ENCODE measurements at places on chromosomes 2 and 18. TPM values are rescaled to one million over a fixed set of nuclear protein-coding genes. Genes with fewer than 3 reads are reported as not detected.

Gene SPHKAP
- not detected for polyA plus RNA-seq

Gene KCTD18
- polyA plus RNA-seq: 14.0 TPM

Gene DOCK10
- 26.0 TPM for polyA plus RNA-seq

Gene SAP130
- 17.9 TPM for polyA plus RNA-seq

Gene CRACDL
- polyA plus RNA-seq: 1.3 TPM

Gene CNDP1
- polyA plus RNA-seq: not detected

Gene LINC00305
- not detected for polyA plus RNA-seq

Gene TOGARAM2
- polyA plus RNA-seq: 0.46 TPM

Gene TGFA
- polyA plus RNA-seq: 0.46 TPM

Gene OTX1
- not detected for polyA plus RNA-seq

Gene C2orf15
- 4.9 TPM for polyA plus RNA-seq

Gene NETO1
- not detected for polyA plus RNA-seq

Gene DSG4
- not detected for polyA plus RNA-seq

DNA sequence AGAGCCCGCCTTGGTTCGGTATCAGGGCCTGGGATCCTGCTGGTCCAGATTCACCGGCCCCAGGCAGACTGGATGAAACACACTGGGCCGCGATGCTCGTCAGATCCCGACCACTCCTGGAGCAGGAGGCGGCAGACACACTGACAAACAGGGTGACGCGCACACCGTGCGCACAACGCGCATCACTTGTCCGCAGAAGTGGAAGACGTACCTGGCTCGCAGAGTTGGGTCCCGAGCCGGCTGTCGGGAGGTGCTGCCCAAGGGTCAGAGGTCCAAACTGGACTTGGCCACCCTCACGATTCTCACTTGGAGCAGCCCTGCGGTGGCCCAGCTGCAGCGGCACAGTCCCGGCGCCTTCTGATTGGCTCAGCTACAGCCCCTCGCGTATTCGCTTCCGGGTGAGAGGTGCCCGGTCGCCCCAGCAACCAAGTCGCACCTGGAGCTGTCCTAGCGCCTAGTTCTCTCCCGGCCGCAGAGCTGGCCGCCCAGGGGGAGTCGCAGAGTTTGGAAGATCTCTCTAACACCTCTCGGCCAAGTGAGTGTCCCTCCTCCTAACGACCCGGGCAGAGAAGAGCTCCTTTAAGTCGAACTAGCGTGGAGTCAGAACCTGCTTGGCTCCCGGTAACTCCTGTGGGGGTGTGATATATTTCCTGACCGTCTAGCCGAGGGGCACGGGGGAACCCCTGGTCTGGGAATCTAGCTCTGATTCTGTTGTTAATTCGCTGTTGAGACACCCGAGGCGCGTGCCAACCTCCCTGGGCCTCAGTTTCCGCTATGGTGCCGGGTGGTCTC, at the start of the genes DHX57 and MORN2:
Gene DHX57 (minus strand): TSS at position 359 of the 792 bp plus-strand sequence. CDS start 7,529 bp downstream, outside the sequence.
Gene MORN2 (plus strand): TSS at position 401 of the 792 bp plus-strand sequence.
- peak; percentile 77 for DNase-seq

DNA sequence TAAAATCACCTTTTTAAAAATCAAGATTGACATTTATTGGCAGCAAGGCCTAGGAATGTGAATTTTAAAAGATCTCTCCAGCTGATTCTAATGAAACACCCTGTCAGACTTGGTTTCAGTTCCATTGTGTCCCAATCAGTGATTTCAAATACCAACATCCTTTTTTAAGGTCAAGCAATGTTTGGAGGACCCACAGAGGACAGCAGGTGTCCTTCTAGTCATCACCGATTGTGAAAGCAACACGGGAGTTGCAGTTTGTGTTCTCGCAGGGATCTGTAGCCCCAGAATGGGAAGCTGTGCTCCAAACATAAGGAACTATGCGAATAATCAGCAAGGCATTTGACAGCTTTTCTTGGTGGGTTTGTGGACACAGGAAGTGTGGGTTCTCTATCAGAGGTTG, 4.5 kb upstream of the KIDINS220 start:
- no peak for DNase-seq

GRCh38 chr18:2222270-2223185, 348.8 kb downstream of the METTL4 start:
- DNase-seq: no peak

DNA sequence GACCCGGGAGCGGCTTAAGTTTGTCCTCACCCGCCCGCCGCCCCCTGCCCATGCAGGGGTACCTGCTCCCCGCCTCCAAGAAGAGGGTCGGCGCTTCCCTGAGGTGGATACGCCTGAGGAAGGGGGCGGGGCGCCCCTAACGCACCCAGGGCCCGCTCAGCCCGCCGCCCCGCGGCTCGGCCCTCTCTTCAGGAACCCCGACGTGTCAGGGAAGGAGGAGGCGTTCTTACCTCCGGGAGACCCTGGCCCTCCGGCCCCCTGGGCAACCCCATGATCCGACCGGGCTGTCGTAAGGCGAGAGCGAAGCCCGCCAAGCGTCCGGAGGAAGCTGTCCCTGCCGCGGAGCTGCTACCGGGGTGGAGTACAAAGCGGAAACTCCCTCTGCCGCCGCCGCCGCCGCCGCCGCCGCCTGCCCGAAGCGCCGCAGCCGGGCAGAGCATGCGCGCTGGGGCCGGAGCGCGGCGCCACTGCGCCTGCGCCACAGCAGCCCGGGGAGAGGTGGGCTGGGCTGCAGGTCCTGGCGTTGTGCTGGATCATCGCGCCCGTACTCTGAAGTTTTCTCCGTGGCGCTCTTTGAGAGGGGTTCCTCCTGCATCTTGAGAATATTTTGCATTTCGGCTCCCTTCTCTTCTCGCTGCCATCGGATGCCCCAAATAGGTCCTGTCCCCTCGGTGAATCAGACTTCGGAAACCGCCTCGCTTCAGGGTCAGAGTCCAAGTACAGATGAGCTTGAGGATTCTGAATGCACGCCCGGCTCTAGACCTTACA, at the start of gene CCDC93:
Gene CCDC93 (minus strand): TSS at position 347 of the 768 bp plus-strand sequence. CDS start 75 bp downstream, at position 272.
- peak; percentile 85 for DNase-seq

- no peak for DNase-seq
Observed at GRCh38 chr18:8174771-8175170, 434.5 kb upstream of the RAB12 start.

DNA sequence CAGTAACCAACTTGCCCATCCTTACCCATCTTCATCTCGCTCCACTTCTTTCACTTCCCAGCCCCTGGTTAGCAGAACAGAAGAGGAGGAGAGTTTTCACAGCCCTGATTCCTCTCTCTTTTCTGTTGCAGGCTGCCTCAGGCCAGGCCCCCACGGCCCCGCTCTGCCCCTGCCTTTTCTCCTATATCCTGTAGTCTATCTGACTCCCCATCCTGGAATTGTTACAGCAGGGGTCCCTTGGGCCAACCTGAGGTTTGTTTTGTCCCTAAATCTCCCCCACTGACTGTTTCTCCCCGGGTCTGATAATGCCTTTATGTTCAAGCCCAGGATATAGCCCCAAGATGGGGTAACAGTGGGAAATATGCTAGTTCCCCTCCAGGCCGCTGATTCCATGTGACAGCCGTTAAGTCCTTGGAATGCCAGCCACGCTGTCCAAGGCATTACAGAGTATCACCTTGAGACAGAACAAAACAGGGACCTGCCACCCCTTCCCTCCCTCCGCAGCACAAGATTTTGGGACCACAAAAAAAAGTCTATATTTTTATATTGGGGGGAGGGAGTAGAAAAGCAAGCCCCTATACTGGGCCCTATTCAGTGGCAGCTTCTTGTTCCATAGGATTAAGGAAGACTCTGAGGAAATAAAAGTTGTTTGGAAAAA, 1.4 kb downstream of the OST4 start:
- no peak for DNase-seq

DNA sequence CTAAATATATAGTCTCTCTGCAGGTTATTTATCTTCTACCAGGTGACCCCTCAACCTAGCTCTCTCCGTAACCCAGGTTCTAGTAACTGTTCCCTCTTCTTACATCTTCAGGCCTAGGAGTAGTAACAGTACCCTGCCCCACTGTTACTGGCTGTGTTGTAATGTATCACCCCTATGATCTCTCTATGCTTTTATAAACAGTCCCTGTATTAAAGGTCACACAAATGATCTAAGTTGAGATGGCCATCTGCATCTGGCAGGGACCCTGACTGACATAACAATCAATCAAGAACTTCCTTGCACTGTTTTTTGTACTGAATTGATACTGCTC, 219.7 kb upstream of the STK17B start:
- DNase-seq: no peak

DNA sequence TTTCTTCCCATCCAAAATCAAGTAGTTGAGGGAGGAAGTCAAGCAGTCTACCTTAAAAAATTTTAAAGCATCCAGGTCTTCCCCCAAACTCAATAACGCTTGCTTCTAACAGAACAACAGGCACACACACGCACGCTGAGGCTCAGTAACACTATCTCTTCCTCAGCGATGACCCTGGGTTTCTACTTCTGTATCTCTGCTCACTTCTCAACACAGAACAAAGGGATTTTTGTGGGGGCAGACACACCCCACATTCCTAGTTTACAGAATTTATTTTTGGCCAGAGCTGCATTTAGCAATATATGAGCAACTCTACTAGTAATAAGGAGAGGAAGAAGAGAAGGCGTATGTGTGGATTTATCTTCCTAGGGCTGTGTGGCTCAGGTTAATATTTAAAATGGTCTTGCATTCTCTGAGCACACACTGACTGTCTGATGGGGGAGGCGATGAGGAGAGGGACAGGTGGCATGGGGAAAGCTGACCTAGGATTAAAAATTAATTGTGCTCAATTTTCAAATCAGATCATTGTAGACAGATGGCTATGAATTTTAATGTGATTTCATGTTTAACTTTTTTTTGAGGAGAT, 71.3 kb upstream of the PPM1B start:
- no peak for DNase-seq

DNA sequence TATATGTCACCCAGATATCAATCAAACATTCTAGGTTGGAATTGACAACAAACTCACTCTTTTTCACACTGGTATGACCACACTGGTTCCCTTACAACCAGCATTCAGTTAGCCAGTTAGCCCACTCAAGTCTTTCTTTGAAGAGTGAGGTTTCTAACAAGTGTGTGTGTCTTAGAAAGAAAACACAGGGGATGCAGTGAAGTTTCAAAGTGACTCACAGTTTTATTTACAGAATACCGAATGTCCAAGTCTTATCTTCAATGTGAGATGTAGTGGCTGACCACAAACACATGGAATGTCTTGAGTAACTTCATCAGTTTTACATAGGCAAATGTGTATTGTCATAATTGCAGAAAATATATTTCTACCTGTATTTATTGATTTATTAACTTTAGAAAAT, 274.7 kb upstream of the HNMT start:
- DNase-seq: no peak

GRCh38 chr2:11236335-11236734, 81.1 kb downstream of the SLC66A3 start:
- no peak for DNase-seq

GRCh38 chr2:216034065-216034464, 20.7 kb upstream of the MREG start:
- peak; percentile 61 for DNase-seq

DNA sequence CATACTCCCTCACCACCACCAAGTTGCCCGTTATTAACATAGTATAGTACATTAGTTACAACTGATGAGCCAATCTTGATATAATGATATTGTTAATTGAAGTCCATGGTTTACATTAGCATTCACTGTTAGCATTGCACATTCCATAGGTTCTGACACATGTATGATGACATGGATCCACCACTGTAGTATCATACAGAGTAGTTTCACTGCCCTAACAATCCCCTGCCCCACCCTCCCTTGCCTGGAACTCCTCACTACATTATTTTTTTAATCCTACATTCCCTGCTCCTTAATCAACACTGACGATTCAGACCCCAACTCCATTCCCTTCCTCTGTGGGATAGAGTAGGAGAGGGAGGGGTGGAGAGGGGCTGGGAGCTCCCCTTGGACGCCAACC, 20.2 kb upstream of the ST3GAL5 start:
- no peak for DNase-seq

DNA sequence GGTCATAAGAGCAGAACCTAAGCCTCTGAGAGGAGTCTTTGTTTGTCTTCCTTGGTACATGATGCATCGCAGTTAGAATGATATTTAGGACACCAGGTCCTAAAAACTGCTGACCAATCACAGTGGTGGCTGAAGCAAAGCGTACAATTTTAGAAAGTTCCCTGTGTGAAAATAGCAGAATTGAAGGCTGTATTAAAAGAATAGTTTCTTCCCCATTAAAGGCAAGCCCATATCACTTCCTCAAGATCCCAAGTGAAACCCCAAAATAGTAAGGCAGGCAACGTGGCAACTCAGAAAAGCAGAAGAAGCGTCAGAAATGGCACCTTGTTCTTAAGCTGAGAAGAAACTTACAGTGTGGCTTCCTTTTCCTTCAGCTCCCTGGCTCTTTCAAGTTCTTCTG, 154.8 kb upstream of the PGAP1 start:
- no peak for DNase-seq

DNA sequence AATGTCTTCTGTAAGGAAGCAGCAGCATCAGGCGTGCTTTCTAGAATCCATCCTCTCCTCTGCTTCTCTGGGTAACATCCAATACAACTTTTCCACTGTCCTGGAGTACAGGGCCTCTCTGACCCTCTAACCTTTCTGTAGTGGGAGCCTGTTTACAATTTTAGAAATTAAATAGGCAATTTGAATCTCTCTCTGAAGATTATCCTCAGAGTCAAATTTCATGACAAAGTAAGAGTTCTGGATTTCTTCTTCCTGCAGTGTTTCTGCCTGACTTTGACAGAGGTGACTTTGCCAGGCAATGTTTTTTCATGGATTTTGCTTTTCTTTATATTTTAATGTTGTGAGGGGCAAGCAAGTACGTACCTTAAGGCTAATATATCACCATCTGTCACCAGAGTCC, 558.4 kb downstream of the PARD3B start:
- DNase-seq: no peak

GRCh38 chr2:232398293-232399034, 8.2 kb upstream of the ALPG start:
- no peak for DNase-seq

DNA sequence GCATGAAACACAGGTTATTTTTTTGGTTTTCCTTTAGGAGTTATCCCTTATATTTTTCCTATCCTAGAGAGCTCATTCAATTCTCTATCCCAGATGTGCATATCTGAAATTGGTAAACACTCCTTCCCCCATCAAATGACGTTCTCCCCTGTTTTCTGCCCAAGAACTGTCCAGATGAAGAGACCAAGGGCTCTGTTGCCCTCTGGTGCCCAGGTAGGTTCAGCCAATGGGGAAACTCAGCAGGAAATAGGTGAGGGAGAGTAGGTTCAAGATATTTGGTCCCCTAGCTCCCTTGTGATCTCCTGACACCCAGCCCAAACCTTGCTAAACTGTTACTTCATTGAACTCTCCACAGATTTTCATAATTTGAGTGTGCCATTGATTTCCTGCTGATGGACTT, 14.1 kb upstream of the INO80C start:
- no peak for DNase-seq

- no peak for DNase-seq
Observed at GRCh38 chr2:149492923-149493322, 94.7 kb downstream of the MMADHC start.
